NCI-H1105 (cell line): ENCODE measurements at places on chromosomes 1 and 21.

GRCh38 chr1:109247401-109248365, 1.7 kb upstream of the CELSR2 start:
- no peak for DNase-seq

- DNase-seq = no peak
Measured at GRCh38 chr1:30108186-30108585, 615.2 kb downstream of the MATN1 start.

DNA sequence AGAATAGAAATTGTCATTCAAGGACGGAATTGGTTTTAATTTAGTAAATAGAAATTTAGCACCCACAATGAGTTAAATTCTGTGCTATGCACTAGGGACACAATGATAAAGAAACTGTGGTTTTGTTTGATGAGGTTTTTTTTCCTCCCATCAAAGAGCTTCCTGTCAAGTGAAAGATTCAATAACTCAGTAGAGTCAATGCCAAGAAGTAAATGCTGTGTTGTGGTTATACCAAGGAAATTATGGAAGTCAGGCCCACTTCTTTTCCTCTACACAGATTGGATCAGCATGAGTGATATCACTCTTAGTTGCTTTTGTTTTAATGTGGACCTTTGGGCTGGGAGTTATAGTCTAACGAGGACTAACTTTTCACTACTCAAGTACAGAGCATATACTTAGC, 1269.6 kb upstream of the ADGRL2 start:
- no peak for DNase-seq

- DNase-seq = no peak
Measured at GRCh38 chr1:80799457-80799856, 1001.3 kb upstream of the ADGRL2 start.

DNA sequence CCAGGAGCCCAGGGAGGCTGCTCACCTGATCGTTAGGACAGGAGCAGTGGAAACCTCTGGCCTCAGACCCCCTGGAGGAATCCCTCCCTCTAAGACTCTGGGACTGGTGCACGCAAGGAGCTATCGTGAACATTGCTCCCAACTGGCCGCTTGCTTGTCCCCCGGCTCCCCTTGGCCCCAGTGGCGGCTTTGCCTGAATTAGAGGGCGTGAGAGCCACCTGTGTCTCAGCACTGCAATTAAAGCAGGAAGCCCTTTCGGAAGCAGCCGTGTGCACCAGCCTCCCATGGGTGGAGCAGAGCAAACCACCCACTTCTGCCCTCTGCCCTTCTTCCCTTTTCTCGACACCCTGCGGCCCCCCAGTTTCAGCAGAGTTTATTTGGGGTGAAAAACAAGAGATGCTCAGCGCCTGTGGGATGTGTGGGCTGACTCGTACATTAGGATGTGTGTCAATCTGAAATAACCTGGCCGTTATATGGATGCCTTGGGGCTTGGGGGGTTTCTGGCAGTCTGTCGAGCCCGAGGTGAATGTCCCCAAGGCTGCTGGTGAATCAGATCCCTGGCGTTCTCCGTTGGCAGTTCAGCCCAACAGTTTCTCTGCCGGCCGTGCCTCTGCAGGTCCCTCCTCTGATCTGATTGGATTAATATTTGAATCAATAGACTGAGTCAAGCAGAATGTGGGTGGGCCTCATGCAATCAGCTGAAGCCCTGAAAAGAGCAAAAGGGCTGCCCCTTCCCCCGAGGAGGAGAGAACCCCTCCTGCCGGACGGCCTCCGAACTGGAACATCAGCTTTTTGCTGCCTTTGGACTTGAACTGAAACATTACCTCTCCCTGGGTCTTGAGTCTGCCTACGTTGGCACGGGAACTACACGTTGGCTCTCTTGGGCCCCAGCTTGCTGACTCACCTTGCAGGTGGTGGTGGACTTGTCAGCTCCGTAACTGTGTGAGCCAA, 7.3 kb upstream of the UMODL1 start:
- DNase-seq = no peak

GRCh38 chr1:233962878-233963277, 58.4 kb downstream of the SLC35F3 start:
- no peak for DNase-seq

DNA sequence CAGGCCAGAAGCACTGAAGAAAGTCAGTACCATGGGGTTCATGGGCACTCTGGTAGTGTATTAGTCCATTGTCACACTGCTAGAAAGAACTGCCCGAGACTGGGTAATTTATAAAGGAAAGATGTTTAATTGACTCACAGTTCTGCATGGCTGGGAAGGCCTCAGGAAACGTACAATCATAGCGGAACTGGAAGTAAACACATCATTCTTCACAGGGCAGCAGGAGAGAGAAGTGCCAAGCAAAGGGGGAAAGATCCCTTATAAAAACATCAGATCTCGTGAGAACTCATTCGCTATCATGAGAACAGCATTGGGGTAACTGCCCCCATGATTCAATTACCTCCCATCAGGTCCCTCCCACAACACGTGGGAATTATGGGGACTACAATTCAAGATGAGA, 20.2 kb upstream of the ROR1 start:
- no peak for DNase-seq

GRCh38 chr1:184222652-184223052, 164.2 kb upstream of the C1orf21 start:
- peak; percentile 23 for DNase-seq
